ENCODE measurements at places on chromosomes 2 and 18. TPM values are rescaled to one million over a fixed set of nuclear protein-coding genes. Genes with fewer than 3 reads are reported as not detected.

GRCh38 chr2:128375454-128375853, 56.8 kb upstream of the HS6ST1 start:
- no peak for DNase-seq

- DNase-seq, result no peak
These were observed 18.4 kb downstream of the HDAC4 start for GRCh38 chr2:239382384-239382880.

DNA sequence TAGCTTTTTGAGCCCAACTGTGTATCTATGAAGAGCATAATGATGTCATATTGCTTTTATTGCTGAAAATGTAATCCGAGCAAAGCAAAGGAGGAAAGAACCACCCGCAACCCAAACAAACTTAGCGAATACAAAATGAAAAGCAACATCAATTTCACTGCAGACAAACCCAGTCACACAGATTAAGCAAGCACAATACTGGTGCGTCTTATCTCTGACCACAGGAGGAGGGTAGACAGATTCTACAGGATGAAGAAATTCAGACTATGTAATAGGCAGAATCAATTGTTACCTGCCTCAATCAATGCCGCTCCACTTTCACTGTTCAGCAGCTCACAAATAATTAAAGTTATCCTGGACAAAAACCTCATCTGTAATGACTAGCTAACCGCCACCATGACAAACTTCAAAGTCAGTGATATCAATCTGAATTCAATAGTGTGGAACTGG, 115.5 kb upstream of the SP3 start:
- DNase-seq, result no peak

DNA sequence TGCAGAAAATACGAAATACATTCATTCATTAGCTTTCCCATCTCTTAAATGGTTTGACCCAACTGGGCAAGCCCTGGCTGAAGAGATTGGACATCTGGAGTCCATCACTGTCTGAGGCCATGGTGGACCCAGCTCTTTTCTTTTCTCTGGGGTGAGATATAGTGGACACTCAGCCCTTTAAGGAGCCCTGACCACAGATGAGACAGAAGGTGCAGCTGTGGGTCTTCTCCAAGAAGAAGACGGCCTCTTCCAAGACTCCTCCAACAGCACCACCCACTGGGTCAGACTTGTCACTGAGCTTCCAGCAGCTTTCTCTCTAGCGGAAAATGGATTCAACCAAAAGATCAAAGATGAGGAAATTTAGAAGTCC, 27.2 kb downstream of the TWIST2 start:
- DNase-seq, result no peak

DNA sequence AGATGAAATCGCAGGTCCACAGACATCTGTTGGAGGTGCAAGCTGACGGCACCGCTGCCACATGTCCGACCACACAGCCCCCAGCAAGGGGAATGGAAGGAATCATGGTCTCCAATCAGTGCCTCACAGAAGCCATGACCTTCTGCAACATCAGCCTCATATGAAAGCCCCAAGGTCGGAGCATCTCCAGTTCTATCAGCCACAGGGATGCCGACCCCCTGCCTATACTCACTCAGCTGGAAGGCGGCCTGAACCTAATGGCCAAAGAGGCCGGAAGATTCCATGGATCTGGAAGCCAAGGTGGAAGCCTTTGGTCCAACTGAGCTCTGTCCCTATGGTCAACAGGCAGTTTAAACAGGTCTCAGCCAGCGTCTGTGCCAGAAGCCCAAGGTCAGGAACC, 278.8 kb downstream of the TNS1 start:
- DNase-seq, result no peak

GRCh38 chr2:133956434-133956935, 297.4 kb upstream of the MGAT5 start:
- DNase-seq, result no peak

DNA sequence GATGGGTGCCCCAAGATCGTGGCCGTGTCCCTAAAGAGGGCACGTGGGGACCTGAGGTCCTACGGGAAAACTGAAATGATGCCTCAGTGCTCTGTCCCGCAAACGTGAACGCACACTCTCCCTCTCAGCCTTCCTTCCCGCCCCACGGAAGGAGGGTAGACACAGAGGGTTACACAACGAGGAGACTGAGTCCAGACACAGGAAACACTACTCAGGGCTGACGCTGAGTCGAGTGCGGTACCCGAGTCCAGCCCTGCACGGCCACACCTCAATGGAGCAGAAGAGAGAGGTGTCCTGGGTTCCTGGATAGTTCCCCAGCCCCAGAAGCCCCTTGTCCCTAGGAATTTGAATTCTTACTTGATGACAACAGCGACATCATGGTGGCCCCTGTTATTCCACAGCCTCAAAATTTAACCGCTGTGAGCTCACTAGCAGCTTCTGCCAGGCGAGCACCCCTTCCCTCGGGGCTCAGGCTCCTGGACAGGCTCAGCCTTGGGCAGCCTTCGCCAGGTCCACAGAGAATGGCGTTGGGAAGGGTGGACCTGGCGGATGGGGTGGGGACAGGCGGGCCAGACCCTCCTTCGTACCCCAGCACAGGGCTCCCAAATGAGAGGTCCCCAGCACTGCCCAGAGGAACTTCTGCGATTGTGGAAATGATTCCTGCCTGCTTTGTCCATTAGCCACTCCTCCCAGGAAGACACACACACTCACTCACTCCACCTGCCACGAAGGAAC, 980 bp upstream of the RNPEPL1 start:
- no peak for DNase-seq

- no peak for DNase-seq
These were observed 241.4 kb downstream of the CDH20 start for GRCh38 chr18:61574665-61575064.

GRCh38 chr2:168789776-168790175, 12.7 kb upstream of the NOSTRIN start:
- DNase-seq, result no peak

ABCA12 gene
- not detected for total RNA-seq

CIDEA gene
- total RNA-seq, result not detected

SLC14A1 gene
- 22.9 TPM for total RNA-seq

ADCYAP1 gene
- 0.20 TPM for total RNA-seq

PROKR1 gene
- total RNA-seq, result not detected
